Naive thymus-derived CD4-positive, alpha-beta T cell (primary cell): ENCODE measurements at places on chromosomes 12 and 14. TPM values are rescaled to one million over a fixed set of nuclear protein-coding genes. Genes with fewer than 3 reads are reported as not detected.

GRCh38 chr12:2395354-2395977 is 342.7 kb downstream of the CACNA1C start:
- H3K36me3 ChIP-seq: no peaks in the 10 kb centered on the region
- no peak overlapping the region for H3K27ac ChIP-seq
- peak; percentile 13 for DNase-seq
- no peak overlapping the region for H3K4me3 ChIP-seq
- H3K4me1 ChIP-seq: no peaks in the 10 kb centered on the region

- DNase-seq: peak; percentile 54
- no peak overlapping the region for H3K27ac ChIP-seq
Measured at GRCh38 chr12:53743266-53744129, 8.3 kb downstream of the CISTR start.

The ACOT6 gene
- not detected in 2 replicates for total RNA-seq

- no peak overlapping the region for H3K27ac ChIP-seq
- no peaks in the 10 kb centered on the region for H3K27me3 ChIP-seq
- peaks cover 15% of the 10 kb centered on the region for H3K4me1 ChIP-seq
- DNase-seq: no peak
Measured at GRCh38 chr14:102927878-102928411, 5.5 kb downstream of the AMN start.

DNA sequence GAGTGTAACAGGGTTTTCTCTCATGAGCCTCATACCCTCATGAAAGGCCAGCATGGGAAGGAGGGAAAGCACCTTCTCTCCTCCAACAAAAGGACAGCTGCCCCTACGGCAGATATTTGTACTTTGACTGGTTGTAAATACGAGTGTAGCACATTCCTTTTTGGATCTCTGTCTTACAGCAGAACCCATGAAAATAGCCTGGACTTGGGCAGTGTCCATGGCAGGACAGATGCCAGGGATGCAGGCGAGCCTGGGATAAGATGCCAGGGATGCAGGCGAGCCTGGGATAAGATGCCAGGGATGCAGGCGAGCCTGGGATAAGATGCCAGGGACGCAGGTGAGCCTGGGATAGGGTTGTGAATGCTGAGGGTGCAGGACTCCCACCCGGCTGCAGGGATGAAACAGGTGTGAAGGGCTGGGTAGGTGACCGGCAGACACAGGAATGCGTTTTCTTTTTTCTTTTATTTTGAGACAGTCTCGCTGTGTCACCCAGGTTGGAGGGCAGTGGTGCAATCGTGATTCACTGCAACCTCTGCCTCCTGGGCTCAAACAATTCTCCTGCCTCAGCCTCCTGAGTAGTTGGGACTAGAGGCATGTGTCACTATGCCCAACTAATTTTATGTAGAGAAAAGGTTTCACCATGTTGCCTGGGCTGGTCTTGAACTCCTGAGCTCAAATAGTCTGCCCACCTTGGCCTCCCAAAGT is 120.0 kb downstream of the BEGAIN start:
- H3K27ac ChIP-seq: no peak overlapping the region
- H3K36me3 ChIP-seq: no peaks in the 10 kb centered on the region
- no peaks in the 10 kb centered on the region for H3K4me1 ChIP-seq
- no peak overlapping the region for H3K4me3 ChIP-seq
- H3K27me3 ChIP-seq: no peaks in the 10 kb centered on the region
